ENCODE measurements at places on chromosomes 2 and 18. TPM values are rescaled to one million over a fixed set of nuclear protein-coding genes. Genes with fewer than 3 reads are reported as not detected.
A peak's percentile ranks its signal among the peaks of the same experiment; 100 is the strongest.

Gene RALB
- total RNA-seq: 56.4 TPM

Gene GPD2
- 82.4 TPM for total RNA-seq

DNA sequence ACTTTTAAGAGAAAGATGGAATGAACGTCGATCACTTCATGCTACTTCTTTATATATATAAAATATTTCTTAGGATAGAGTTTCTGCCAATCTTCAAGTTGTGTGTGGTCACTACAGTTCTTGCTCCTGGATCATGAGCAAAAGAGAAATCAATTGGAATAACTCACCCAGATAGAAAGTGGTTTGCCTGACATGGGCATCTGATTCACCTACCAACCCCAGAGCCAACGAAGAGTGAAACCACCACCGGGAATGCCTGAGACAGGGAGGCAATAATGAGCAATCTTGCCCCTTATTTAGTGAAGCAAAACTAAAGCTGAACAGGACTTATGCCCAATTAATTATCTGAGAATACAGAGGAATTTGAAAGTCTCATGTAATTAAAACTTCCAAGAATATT is 250.2 kb upstream of the REG3G start:
- DNase-seq: no peak

GRCh38 chr2:195162194-195162593 is 494.8 kb upstream of the SLC39A10 start:
- DNase-seq: no peak

DNA sequence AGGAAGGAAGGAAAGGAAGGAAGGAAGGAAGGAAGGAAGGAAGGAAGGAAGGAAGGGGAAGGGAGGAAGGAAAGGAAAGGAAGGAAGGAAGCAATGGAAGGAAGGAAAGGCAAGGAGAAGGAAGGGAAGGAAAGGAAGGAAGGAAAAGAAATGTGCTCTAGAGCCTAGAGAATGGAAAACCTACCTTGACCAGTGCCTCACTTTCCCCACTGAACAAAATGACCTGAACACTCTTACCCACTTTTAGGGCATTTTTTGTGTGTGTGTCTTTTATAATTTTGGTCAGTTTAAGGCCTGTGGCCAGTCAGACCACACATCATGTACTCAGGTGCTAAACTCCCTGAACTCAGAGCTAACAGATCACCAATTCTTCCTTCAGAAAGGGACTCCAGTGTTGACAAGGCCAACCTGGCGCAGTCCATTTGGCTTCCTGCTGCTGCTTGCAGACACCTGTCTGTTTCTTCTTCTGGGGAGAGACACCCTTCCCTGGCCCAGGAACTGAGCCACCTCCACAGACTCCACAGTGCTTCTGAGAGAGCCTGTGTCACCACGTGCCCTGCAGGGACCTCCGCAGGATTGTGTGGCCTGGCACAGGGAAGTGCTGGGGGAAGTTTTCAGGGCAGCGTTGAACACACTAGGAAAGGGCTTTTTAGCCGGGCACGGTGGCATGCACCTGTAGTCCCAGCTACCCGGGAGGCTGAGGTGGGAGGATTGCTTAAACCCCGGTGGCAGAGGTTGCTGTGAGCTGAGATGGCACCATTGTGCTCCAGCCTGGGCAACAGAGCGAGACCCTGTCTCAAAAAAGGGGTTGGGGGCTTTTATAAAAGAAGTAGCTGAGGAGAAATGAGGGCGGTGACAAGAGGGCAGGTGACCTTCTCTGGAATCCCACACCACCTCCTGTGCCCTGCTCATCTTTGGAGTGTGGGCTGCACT is 57.2 kb downstream of the DDX1 start:
- no peak for DNase-seq

DNA sequence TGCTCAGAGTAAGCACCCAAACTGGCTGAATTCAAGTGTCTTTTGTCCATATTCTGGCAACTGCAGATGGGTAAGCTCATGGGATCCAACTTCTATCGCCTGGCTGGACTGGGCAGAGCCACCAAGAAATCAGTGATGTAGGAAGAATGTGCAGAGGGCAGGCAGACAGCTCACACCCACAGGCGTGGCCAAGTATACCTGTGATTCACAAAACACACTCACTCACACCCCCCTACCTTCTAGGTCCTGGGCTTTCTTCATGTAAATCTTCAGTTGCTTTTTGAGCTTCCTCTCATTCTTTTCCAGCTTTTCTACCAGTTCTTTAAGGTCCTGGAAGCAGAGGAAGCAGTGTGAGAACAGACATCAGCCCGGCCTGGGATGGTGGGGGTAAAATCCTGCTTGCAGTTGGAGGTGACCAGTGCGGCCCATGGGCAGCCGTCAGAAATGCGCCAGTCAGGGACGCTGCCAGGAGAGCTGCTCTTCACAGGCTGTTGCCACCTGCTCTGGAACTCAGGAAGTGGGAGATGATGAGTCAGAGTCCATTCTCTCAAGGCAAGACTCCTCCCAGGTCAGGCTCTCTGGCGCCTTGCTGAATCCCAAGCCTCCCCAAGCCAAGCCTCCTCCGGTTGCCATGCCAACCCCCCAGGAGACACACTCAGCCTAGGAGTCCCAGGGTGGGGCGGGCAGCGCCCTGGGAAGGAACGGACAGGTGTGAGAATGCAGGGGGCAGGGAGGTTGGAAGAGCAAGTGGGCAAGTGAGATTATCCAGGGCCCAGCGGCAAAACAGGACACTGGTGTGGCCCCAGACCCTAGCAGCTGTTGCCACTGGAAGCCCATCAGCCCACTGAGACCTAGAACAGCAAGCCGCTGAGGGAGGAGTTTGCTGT is 36.2 kb upstream of the ACAA2 start:
- DNase-seq: peak; percentile 37

Gene BCL11A
- 19.9 TPM for total RNA-seq

- peak; percentile 67 for DNase-seq
These were observed 664 bp downstream of the CAMKMT start for GRCh38 chr2:44362207-44363015.

DNA sequence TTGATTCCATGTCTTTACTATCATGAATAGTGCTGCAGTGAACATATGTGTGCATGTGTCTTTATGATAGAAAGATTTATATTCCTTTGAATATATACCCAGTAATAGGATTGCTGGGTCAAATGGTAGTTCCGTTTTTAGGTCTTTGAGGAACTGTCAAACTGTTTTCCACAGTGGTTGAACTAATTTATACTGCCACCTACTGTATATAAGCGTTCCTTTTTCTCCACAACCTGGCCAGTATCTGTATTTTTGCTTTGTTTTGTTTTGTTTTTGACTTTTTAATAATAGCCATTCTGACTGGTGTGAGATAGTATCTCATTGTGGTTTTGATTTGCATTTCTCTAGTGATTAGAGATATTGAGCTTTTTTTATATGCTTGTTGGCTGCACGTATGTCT is 641.6 kb downstream of the SUCLG1 start:
- DNase-seq: no peak

Gene SMYD1
- total RNA-seq: 308 TPM

All from tongue (tissue), 3 donors.